RPMI7951 (cell line): ENCODE measurements at places on chromosomes 16 and 17. TPM values are rescaled to one million over a fixed set of nuclear protein-coding genes. Genes with fewer than 3 reads are reported as not detected.

DNA sequence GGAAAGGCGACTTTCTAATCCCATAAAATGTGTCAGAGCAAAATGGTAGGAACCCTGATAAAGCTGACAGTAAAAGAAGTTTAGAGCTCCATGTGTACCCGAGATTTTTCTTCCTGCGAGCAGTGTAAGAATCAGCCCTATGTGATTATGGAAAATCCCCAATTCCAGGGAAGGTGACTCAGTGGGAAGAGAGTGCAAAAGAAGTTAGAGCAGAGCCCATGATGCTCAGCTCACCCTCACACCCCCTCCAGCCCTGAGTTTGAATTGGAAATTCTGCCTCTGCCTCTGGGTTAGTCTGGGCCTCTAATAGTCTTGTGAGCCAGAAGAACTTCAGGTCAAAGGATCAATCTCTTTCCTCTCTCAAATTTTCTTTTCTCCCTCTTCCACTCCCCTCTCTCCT, 12.5 kb downstream of the C17orf78 start:
- DNase-seq: peak; percentile 35

DNA sequence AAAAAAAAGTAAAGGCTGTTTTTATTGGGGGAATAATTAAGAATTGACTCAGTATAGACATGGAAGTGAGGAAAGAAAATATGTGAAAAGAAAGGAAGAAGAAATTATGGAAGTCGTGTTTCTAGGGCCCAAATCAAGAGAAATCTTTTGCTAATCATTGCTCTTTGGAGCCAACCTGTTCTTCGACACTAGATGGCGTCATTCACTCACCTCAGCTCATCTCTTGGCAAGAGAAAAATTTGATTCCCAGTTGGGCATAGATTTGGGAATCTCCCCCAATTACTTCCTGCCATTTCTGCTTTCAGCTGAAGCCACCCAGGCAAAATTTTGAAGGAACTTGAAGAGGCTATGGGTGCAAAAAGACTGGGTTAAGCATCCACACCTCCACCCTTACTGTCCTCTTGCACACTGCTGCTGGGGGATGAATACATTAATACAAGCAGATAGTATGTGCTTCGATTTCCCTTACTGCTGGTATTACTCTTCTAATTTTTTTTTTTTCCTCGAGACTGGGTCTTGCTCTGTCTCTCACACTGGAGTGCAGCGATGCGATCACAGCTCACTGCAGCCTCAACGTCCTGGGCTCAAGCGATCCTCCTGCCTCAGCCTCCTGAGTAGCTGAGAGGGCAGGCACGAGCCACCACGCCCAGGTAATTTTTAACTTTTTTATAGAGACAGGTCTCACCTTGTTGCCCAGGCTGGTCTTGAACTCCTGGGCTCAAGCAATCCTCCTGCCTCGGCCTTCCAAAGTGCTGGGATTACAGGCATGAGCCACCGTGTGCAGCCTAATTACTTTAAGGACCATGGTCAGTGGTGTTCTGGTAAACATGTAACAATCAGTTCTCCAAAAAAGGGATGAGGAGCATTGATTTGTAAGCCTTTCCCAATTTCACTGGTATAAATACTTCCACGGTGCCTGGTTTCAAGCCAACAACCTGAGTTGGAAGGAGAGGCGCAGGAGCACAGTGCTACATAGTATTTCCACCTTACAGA, 13.5 kb downstream of the PSMD7 start:
- peak; percentile 55 for DNase-seq

The WNT9B gene
- not detected in 2 replicates for total RNA-seq

The ASPA gene
- 0.10 and 1.2 TPM in 2 replicates for total RNA-seq

The SLC13A2 gene
- total RNA-seq: not detected in 2 replicates

The CCDC78 gene
- under 0.01 and 0.12 TPM in 2 replicates for total RNA-seq

DNA sequence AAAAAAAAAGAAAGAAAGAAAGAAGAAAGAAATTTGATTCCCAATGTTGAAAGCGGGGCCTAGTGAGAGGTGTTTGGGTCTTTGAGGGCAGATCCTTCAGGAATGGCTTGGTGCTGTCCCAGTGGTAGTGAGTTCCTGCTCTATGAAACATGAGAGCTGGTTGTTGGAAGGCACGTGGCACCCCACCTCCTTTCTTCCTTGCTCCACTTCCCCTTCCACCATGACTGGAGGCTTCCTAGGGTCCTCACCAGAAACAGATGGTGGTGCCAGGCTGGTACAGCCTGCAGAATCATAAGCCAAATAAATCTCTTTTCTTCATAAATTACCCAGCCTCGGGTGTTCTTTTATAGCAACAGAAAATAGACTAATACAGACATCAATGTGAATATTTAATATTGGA, 147.3 kb upstream of the KCNJ18 start:
- DNase-seq: no peak

GRCh38 chr17:43769859-43770258, 8.9 kb downstream of the DUSP3 start:
- no peak for DNase-seq

- no peak for DNase-seq
These were observed 2.4 kb downstream of the ANKRD13B start for GRCh38 chr17:29595107-29595942.

- DNase-seq: no peak
These were observed 1.6 kb upstream of the KDM6B start for GRCh38 chr17:7832431-7832830.

DNA sequence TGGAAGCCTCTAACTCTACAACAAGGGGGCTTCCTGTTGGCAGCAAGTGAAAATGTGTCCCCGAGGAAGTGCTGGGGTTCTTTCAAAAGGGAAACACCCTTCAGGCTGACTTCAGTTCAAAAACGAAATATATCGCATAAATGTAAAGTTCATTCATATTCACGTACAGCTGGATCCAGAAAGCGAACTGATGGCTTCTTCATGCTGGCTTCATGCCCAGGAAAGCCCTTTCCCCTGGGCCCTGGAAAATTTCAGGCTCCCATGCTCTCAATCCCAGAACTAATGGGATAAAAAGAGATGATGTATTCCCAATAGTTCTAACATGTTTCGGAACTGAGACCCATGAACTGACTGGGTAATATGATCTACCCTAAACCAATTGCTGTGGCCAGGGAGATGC, 104.7 kb upstream of the CDH13 start:
- DNase-seq: no peak

The ZNF385C gene
- not detected in 2 replicates for total RNA-seq

The PRSS27 gene
- total RNA-seq: 0.29 and 1.1 TPM in 2 replicates

DNA sequence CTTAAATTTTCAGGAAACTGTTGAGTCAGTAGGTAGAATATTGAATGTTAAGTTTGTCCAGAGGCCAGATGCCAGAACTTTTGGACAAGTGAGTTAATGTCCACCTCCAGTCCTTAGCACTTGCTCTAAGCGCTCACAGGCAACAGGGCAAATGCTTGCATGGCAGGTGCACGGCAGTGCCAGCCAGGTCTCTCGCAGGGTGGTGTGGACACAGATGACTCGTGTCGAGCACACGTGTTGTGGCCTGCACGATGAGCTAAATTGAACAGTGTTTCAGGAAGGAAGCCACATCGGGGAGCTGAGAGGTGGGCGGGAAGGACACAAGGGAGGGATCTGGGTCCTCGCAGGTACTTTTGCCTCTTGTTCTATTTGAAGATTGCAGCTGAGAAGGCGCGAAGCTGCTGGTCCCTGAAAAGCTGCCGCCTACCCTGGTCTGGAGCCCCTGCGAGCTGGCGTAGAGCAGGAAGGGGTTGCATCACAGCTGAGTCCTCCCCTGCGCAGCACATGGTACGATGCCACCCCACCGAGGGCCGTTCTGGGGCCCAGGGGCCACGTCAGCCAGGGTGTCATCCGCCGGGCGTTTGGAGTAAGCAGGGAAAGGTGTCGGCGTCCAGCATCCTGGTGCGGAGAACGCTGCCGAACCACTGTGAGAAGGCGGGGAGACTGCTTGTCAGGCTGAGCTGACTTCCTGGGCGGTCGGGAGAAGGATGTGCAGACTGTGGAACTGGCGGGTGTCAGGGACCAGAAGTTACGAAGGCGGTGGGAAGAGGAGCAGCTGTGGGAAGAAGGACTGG, 6.3 kb downstream of the RAB40C start:
- DNase-seq: no peak

GRCh38 chr16:85010931-85011845, at the start of gene ZDHHC7:
ZDHHC7 (minus strand) TSS chr16:85011535; CDS start chr16:84990618, 20,917 bp downstream.
- DNase-seq: peak; percentile 84

GRCh38 chr17:38352245-38353085, 821 bp downstream of the SOCS7 start:
- DNase-seq: peak; percentile 6

GRCh38 chr17:38705523-38705802, 390 bp downstream of the MLLT6 start:
- DNase-seq: no peak

DNA sequence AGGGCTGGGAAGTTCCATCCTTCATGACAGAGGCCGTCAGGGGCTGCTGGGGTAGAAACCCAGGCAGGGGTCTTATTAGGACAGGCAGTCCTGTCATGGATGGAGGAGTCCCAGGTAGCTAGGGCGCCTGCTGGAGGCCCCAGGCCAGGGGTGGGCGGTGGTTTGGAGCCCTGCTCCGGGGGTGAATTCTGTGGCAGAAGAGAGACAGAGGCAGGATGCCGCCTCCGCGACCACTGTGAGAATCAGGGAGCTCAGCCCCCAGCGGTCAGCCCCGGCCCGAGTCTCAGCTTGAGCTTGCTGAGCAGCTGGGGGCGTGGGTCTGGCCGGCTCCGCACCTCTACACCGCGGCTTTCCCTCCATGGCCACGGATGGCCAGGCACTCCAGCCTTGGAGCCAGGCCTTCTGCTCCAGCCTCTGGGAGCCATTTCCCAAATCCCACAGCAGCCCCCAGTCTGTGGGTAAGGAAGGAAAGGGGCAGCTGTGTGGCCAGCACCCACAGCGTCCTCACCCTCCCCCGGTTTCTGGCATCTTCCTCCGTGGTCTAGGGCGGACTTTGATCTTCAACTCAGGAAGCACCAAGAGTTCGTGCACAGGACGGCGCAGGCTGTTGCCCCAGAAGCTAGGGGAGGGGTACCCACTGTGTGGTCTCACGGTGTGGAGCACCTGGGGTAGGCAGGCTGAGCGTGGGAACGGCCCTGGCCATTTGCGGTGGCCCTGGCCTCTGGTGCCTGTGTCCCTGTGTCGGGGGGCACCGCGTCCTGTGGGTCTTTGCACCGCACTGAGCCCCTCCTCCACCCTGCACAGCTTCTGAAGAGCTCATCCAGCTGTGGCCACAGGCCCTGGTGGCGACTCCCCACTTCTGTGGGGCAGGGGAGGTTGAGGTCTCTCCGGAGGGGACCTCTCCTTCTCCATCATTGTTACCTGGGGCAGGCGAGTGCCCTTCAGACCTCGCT, 14.1 kb downstream of the CD7 start:
- DNase-seq: no peak

- no peak for DNase-seq
These were observed 20.8 kb upstream of the DNAH17 start for GRCh38 chr17:78598013-78598471.

DNA sequence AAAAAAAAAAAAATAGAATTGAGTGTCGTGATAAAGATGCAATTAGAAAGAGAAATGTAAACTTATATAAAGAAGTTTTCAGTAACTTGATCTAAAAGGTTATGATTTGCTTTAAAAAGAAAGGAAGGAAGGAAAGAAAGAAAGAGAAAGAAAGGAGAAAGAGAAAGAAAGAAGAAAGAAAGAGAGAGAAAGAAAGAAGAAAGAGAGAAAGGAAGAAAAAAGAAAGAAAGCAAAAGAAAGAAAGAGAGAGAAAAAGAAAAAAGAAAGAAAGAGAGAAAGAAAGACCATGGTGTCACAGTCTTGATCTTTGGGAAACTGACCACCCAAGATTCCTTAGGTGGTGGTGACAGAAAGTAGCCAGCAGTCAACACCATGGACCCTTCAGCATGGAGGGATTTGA, 4.3 kb upstream of the CCL3 start:
- no peak for DNase-seq

DNA sequence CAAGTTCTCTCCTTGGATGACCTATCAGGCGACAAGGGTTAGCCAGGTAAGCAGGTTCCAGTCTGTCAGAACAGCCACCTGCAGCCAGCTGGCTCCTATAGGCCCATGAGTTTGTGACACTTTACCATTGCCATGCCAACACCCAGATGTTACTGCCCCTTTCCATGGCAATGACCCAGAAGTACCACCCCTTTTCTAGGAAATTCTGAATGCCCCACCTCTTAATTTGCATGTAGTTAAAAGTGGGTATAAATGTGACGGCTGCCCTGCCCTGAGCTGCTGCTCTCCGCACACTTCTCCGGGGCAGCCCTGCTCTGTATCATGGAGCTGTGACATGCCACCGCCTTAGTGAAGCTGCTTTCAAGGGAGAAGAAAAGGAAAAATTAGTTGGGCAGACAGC, 10.0 kb upstream of the SECTM1 start:
- DNase-seq: no peak

DNA sequence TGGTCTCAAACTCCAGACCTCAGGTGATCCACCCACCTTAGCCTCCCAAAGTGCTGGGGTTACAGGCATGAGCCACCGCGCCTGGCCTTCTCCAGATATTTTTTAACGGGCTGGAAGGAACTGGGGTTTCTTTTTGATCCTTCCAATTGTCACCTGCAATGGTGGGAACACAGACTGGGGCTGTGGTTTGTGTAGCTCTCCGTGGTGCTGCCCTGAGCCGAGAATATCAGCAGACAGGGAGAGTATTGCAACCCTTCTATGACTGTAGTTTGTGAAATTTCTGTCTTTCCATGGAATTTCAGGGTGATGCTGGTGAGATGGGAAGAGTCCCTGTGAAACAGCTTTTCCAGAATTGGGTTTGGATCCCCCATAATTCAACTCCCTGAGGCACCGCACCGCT, 263.5 kb downstream of the ENGASE start:
- no peak for DNase-seq

DNA sequence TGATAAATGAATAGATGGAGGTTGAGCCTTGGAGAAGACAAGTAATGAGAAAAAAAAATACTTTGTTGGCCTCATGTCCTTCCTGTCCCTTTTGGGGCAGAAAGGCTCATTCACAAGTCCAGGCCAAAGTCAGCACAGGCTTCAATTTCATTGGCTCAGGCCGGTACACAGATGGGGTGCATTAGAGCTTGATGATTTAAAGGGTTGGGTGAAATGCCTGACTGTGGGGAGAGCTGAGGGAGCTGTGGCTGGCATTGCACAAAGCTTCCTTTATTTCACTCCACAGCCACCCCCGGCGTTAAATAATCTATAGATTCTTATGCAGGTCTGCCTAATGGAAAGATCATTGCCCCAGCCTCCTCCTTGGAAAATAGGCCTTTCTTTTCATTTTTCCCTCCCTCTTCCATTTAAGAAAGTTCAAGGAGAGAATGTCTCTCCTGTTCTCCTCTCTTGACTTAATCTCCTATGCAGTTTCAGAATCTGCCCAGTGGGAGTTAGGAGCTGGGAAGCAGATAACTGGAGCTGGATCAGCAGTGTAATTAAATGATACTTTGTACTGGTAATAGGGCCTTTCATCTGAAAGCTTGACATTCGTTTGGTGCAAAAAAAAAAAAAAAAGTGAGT, 24.4 kb downstream of the YPEL2 start:
- peak; percentile 58 for DNase-seq

The OR1A1 gene
- total RNA-seq: not detected in 2 replicates

The ABCA10 gene
- 0.12 TPM in 1 of 2 replicates, not detected in the other for total RNA-seq

- DNase-seq: peak; percentile 96
These were observed 198.4 kb upstream of the TBX2 start for GRCh38 chr17:61201211-61201610.

GRCh38 chr17:49545806-49546545, 29.7 kb upstream of the NXPH3 start:
- DNase-seq: no peak

GRCh38 chr16:48133455-48134211, 22.2 kb downstream of the ABCC12 start:
- no peak for DNase-seq

- DNase-seq: peak; percentile 37
These were observed 8.1 kb downstream of the LDAF1 start for GRCh38 chr16:21166561-21166961.

GRCh38 chr16:28285649-28286048, 6.7 kb upstream of the SBK1 start:
- no peak for DNase-seq

The DUS2 gene
- 18.7 and 18.9 TPM in 2 replicates for total RNA-seq

- DNase-seq: no peak
These were observed 134.2 kb downstream of the ABCA8 start for GRCh38 chr17:68820825-68821481.
